ENCODE measurements at places on chromosomes 5 and 9. TPM values are rescaled to one million over a fixed set of nuclear protein-coding genes. Genes with fewer than 3 reads are reported as not detected.

DNA sequence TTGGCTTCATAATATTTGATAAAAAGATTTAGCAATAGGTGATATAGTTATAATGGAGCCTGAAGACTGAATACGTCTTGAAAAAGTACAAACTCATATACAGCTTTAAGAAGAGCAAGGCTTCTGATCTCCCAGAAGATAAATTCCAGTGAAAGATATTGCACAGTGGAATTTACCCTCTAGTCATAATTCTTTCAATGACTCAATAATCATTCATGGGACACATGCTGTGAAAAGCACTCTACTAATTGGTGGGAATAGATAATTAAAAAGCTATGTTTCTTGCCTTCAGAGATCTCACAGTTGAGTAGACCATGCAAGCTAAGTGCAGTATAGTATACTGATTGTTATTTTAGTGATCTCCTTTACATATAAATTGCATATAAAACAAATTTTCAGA is 538.6 kb upstream of the CYLC2 start:
- DNase-seq: no peak

DNA sequence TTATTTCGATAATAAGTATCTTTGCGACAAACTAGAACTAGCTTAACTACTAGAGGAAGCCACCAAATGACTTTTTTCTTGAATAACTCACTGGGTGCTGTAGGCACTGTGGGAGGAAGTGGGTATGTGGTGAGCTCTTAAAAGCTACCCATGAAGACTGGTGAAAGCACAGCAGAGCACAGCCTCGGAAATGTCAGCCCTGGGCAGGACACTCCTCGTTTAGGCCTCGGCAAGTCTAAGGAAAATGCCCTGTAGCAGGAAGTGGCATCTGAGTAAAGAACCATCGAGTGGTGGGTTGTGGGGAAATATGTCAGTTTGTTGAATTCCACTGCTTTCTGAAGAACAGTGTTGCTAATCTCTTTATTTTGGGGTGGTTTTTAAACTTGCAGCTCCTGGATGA is 44.0 kb upstream of the NCS1 start:
- DNase-seq: no peak

DNA sequence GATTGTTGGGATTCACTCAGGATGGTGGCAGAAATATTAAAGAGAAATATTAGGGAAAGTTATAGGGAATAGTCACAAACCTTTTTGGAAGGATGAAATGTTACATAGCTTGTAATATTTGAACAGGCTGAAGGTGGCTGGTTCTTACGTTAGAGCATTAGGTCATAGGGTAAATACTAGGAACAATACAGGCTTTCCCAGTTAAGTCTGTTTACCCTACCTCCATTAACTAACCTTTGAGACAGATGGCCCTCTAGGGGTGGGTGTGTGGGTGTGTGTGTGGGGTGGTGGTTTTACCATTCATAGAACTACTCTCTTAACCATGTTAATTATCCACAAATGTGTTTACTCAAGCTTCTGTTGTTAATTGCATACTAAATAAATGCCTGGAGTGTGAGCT is 94.3 kb upstream of the STK32A start:
- no peak for DNase-seq

DNA sequence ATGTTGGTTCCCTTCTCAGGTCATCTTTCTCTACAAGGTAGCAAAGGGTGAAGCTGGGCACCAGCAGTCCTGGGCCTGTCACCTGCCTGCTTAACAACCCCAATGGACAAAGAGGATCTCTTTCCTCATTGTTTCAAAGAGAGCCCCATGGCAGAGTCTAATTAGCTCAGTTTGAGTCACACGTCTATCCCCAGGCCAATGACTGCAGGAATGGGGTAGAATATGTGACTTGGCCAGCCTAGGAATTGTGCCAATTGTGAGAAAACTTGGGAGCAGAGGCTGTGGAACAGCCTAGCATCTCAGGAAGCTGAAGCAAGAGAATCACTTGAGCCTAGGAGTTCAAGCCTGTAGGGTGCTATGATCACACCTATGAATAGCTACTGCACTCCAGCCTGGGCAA is 3.6 kb upstream of the RAPGEF1 start:
- no peak for DNase-seq

DNA sequence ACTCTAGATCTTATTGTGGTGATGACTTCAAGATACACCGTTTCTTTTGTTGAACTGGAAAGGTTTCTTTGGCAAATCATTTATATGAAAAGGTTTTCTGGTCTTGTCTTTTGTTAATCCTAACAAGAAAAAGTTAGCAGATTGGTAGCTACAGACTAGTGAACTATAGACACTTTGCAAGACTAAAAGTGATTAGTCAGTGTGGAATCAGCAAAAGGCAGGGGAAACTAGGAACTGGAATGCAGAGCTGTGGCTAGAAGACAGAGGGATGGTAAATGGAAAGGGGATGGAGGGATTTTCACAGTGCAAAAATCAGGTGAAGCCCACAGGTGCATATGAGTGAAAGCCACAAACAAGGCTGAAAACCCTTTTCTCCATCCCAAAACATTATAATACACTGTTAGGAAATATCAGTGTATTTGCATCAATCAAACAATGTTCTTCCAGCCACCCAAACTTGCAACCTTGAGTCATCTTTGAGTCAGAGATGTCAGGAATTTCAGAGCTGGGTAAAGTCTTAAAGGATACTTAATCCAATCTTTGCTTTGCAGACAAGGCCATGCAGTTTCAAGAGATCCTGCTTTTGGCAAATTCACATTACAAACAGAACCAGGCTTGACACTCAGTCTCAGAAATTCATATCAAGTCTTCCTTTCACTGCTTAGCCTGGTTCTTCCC is 52.7 kb downstream of the PLK2 start:
- DNase-seq: no peak

- DNase-seq: no peak
These were observed 18.5 kb upstream of the SNX2 start for GRCh38 chr5:122756264-122756911.

DNA sequence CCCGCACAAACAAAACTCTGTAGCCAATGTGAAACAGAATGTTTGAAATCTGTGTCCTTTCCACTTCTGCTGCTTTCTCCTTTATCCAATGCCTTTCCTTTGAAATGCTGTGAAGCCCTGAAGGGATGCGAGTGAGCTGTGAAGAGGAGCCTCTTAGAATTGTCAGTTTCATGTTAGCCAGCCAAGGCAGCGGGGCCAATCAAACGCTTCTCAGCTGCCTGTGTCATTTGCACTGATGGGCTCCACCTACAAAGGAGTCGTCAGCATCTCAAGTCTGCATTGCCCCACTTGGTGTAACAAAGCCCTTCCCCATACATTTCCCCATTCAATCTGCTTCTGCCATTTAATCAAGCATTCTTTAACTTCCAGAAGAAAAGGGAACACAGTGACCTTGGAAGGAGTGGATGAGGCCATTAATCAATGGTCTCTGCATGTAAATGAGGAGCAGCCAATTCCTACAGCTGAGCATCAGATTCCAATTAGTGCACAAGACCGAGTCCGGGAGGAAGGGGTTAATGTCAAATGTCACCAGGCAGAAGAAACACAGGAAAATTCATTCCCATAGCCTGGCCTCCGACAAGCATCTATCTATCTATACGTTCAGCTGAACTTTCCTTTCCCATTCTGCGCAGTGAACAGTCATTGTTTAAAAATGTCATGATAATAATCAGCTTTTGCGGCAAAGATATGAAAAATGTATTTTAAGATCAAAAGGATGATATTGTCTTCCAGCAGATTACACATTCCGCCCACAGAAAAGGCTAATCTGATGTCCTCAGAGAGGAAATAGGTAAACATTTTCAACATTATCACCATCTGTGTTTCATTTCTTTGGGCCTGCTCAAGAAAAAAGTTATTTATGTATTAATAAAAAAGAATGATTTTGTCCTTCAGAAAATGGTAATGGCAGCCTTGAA is 154.6 kb downstream of the FSTL4 start:
- DNase-seq: no peak

- no peak for DNase-seq
These were observed 9.6 kb downstream of the NEK6 start for GRCh38 chr9:124267271-124267807.

DNA sequence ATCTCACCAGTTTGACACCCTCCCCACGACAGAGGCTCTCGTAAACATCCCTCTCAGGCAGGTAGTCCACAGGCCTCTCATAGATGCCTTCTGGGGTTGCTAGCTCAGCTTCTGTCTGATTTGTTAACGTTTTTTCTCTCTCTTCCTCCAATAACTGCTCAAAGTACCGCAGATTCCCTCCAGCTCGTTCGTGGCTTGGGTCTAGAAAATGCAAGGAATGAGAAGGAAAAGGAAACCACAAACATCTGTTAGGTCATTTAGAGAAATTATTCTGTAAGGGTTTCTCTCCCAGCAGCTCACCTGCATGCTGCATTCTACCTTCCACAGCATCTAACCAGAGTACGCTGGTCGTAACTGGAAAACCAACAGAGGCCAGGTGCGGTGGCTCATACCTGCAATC is 18.5 kb downstream of the P4HA2 start:
- DNase-seq: no peak

DNA sequence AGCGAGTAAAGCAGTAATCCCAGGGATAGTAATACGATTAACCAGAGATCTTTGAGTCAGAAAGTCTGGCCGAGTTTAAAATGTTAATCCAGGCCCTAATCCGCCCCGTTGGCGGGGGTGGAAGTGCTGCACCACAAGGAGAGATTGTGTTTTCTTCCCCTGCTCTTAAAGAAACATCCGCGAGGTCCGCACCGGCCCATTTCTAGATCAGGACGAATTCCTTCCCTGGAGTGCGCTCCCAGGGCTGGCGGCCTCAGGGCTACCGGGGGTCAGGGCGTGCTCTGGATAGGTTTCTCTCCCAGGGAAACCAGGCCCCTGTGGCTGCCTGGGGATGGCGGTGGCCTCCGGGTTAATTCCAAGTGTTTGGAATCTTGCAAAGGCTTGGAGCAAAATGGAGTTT is 9.3 kb upstream of the NEUROG1 start:
- DNase-seq: no peak

- DNase-seq: no peak
These were observed 70.2 kb upstream of the PHF24 start for GRCh38 chr9:34887841-34888240.

GRCh38 chr5:116410336-116410890 is 164.2 kb downstream of the SEMA6A start:
- DNase-seq: no peak

GRCh38 chr5:112346411-112347044 is 72.5 kb downstream of the EPB41L4A start:
- no peak for DNase-seq

- peak; percentile 28 for DNase-seq
These were observed 39.3 kb upstream of the KIAA1958 start for GRCh38 chr9:112447283-112447761.

DNA sequence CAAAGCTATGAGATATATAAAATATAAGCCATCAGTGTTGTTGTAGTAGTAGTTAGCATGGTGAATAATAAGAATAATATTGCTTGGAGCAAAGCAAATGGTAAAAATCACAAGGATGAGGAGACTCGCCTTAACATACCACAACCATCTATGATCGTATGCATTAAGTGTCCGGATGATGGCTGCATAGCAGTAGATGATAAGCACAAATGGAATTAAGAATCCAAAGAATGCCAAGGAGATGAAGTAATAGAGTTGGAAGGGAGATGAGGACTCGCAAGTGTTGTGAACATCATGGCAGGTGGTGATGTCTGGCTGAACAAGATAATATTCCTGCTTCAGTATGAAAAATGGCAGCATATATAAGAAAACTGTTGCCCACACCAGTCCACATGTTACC is 5.5 kb downstream of the F2RL2 start:
- no peak for DNase-seq

GRCh38 chr5:178435321-178436238 is 154.6 kb downstream of the COL23A1 start:
- no peak for DNase-seq

DNA sequence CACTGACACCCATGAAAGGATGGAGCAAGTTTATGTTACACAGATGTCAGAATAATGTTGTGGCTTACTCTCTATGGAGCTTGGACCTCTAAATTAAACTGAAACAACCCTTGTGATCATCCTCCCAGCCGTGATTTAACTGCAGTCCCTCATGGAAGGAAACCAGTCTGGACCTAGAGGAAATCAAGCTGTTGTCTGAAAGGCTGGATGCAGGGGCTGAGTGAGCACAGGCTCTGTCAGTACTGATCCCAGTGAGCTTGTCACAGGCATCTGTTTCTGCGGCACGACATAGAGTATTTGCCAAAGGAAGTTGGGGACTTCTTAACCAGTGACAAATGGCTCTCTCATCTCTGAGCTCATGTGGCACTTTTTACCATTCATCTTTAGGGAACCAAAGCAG is 282.9 kb upstream of the MAP3K1 start:
- no peak for DNase-seq

DNA sequence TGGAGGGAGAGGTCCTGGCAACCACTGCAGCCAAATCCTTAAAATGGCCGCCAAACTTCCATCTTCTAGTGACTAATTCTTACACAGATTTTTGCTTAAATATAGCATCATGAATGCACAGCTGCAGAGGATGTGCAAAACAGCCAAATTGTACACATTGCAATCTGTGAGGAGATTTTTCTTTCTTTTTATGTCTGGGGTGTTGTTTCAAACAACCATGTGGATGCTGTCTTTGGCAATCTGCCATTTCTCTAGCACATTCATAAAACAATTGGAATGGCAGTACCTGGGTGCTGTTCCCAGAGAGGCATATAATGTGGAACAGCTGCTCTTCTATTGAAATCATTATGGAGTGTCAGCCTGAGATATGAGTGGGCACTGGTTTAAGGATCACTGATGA is 1082.9 kb upstream of the SEMA6A start:
- DNase-seq: no peak

GRCh38 chr9:127132921-127133647 is 10.6 kb upstream of the ANGPTL2 start:
- DNase-seq: no peak

- DNase-seq: no peak
These were observed 5.9 kb downstream of the HMCN2 start for GRCh38 chr9:130271473-130271872.

DNA sequence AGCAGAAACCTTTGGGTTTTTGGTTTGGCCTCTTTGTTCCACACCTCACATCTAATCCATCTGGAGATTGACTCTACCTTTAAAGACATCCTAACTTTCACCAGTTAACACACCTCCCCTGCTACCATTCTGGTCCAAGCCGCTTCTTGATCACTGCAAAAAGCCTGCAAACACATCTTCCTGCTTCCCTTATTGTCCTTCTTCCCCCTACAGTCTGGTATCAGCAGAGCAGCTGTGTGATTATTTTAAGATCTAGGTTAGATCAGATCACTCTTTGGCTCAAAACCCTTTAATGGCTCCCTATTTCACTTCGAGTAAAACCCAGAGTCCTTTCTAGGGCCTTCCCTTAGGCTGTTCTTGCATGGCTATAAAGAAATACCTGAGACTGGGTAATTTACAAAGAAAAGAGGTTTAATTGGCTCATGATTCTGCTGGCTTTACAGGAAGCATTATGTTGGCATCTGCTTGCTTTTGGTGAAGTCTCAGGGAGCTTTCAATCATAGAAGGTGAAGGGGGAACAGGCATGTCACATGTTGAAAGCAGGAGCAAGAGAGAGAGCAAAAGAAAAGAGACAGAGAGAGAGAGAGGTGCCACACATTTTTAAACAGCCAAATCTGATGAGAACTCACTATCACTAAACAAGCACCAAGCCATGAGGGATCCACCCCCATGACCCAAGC is 1.5 kb upstream of the TEX10 start:
- no peak for DNase-seq

NIPAL4 gene
- not detected for polyA plus RNA-seq

TNIP1 gene
- 24.6 TPM for polyA plus RNA-seq

PCDHB4 gene
- polyA plus RNA-seq: not detected

TPPP gene
- not detected for polyA plus RNA-seq

CDC20B gene
- not detected for polyA plus RNA-seq

ZNF462 gene
- not detected for polyA plus RNA-seq

SARDH gene
- polyA plus RNA-seq: not detected

C5orf52 gene
- polyA plus RNA-seq: not detected

PCDHGB4 gene
- polyA plus RNA-seq: not detected

EGR1 gene
- 102 TPM for polyA plus RNA-seq

C9orf78 gene
- polyA plus RNA-seq: 240 TPM

NTNG2 gene
- polyA plus RNA-seq: 0.01 TPM

All from K562 (cell line).